NCI-H524 treated with DMSO at 0.1 percent for 48 hours (cell line): ENCODE measurements at places on chromosomes 1 and 21.

DNA sequence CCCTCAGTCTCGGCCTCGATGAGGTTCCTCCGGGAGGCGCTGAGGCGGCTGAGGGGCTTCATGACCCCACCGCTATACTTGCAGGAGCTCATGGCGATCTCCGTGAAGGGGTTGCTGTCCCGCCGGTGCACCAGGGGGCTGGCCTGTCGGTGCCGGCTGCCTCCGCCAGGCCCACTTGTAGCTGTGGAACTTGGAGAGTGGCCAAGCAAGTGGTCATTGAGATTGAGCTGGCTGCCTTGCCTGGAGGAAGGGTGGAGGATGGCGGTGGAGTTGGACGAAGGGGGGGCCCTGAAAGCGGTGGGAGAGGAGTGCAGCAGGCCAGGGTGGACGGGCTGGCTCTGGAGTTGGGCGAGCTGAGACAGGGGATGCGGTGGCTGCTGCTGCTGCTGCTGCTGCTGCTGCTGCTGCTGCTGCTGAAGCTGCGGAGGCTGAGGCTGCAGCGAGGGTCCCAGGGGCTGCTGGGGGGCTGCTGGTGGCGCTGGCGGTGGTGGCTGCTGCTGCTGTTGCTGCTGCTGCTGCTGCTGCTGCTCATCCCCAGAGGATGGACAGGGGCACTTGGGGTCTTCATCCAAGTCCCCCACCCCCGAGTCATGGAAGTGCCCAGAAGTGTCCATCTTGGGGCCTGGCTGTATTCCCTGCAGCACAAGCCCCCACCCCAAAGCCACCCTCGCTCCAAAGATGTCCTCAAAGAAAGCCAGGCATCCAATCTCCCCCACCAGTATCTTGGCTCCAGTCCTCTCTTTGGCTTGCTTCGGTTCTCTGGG is 548 bp downstream of the KCNN3 start:
- no peak for DNase-seq

DNA sequence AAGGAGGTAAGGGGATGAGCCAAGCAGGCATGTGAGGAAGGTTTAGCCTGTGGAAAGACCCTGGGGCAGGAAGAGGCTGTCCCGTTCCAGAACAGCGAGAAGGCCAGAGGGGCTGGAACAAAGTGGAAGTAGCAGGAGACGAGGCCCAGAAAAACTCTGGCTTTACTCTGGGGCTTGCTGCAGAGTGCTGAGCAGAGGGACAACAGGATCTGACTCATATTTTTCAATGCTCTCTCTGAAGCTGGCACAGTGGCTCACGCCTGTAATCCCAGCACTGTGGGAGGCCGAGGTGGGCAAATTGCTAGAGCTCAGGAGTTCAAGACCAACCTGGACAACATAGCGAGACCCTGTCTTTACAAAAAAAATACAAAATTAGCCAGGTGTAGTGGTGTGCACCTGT is 52.4 kb upstream of the PAX7 start:
- no peak for DNase-seq

GRCh38 chr1:1211541-1212441 is 2.2 kb downstream of the TNFRSF4 start:
- no peak for DNase-seq

- DNase-seq = no peak
Observed at GRCh38 chr21:37790905-37791304, 125.4 kb downstream of the KCNJ6 start.

DNA sequence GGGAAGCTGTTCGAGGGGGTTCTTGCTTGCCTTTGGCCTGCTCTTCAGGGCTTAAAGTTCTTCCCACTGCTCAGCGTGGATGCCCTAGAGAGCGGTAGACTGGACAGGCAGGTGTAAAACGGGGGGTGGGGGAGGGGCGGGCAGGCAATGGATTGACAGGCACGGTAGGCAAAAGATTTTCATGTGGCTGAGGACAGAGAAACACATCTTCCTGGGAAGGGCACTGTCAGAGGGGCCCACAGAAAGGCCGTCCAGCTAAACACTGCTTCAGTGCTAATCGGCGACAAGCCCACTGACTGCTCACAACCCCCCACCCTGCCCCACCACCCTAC is 412 bp downstream of the ABCA4 start:
- no peak for DNase-seq

DNA sequence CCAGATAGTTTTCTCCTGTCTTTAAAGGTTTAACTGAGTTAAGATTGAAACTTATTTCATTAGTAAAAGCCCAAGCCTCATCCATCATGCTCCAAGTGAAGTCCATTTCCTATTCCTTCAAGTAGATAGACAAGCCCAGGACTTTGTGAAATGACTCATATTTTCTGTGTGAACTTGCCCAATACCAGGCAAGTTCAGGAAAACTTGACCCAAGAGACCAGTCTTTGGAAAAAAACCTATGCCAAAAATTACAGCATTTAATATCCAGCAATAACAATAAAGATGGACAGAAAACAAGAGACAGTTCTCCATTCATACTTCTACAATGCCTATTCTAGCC is 405 bp upstream of the RAB29 start:
- no peak for DNase-seq

- DNase-seq = no peak
Observed at GRCh38 chr1:116909512-116910378, at the start of gene PTGFRN. Gene PTGFRN (plus strand): TSS chr1:116909916. CDS start chr1:116910204, 288 bp downstream.

DNA sequence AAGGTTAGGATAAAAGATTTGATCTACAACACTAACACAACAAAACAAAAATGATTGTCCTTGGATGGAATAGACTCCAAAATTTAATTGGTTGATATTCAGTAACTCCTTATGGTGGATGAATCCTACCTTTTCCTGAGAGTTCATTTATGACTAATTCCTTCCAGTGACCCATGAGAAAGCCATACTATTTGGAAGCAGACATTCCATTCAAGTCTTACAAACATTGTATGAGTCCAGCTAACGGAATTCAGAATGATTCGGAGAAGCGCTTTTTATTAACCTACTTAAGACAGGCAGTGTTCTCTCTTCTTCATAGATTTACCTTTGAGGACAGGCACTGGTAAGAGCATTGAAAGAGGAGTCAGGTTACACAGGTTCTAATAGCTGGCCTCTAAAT is 155.6 kb upstream of the ZNF648 start:
- DNase-seq = no peak

DNA sequence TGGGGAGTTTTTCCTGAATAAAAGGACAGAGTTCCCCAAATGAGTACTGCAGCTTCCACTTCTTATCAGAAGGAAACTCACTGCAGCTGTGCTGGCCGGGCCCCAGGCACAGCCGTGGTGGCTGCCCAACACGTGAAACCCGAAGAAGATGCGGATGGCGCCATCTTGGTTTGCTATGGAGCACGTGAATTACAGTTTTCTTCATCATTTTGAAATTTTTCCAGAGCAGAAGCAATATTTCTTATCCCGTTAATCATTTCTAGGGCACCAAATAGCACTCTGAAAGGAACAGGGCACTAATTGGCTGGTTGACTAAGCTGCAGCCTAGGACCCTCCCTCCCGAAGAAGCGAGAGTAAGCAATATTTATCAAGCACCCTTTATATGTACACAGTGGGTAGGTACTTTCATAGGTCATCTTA is 63.2 kb upstream of the EPS8L3 start:
- no peak for DNase-seq

DNA sequence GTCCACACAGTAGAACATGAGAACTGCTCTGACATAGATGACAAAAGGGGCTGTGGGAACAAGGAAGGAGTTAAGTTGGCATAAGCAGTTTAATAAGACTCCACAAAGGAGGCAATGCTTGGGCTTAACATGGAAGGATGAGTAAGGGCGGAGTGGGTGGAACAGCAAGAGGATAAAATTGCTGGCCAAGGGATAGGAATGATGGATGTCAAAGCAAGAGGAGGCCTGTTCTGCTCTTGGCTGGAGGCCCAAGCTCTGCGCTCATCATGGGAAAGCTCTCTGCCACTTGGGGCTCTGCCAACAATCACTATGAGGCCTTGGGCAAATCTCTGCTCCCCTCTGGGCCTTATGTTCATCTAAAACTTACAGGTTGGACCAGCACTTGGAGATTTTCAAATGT is 98.3 kb upstream of the CAMK1G start:
- no peak for DNase-seq

DNA sequence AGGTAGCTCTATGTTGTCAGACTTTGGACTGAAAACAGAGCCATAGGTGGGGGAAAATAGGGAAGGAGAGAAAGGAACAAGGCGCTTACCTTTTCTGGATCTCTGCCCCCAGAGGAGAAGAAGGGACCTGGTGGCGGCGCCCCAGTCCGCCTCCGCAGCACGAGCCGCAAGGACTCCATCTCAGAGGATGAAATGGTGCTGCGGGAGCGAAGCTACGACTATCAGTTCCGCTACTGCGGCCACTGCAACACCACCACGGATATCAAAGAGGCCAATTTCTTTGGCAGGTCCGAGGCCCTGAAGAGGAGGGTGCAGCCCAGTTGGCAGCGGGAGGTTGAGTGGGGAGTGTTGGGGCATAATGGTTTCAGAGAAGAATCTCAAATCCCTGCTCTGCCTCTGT is 18.5 kb upstream of the TMEM222 start:
- no peak for DNase-seq

GRCh38 chr1:219442611-219443061 is 170.3 kb downstream of the ZC3H11B start:
- no peak for DNase-seq

DNA sequence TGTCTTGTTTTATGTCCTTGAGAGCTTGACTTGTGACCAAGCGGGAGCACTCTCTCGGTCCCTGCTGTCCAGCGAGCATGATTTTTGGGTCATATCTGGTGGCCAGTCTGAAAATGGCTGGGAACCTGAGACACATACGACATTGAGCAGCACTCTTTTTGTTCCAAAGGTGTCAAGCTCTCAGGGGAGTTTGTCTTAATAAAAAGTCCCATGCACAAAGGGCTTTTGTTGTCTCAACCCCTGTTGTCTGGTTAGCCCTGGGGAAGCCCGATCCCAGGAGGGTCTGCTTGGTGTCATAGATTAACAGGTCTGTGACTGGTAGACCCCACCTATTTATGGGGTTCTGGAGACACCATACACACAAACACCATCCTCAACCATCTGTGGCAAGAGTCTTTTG is 57.8 kb upstream of the KLHDC7A start:
- no peak for DNase-seq

GRCh38 chr1:65792669-65793358 is at the start of gene PDE4B:
Gene PDE4B (plus strand): TSS chr1:65792895.
- DNase-seq = no peak

DNA sequence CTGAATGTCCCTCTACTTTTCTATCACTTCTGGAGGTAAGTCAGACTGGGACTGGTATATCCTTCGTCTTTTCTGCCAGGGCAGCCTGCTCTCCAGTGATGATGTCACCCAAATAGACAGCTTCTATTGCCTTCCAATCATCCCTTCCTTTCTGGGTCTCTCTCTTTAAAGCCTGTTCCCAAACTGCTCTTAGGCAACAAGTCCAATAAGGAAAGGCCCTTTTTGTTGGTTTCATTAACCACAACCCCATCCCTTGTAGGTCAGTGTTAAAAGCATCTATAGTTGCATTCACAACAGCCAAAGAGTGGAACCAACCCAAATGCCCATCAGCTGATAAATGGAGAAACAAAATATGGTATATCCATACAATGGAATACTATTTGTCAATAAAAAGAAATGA is 114.4 kb downstream of the CNIH3 start:
- no peak for DNase-seq

GRCh38 chr1:90850181-90850897 is 133.2 kb upstream of the BARHL2 start:
- DNase-seq = no peak

DNA sequence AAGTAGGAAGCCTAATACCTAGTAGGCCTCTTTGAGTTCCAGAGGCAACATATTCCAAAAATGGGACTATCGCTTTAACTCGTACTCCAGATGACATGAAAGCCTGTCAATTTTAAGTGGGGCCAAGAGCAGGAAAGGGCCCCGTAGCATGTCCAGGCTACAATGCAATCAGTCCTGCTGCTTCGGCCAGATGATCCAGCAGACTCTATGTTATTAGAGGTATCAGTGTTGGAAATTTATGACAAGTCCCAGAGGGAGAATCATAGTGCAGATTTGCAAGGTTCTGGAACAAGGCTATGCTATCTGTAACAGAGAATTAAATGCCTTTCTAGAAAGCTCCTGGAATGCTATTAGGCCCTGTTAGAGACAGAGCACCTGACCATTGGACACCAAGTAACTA is 56.7 kb upstream of the SRP9 start:
- DNase-seq = no peak

DNA sequence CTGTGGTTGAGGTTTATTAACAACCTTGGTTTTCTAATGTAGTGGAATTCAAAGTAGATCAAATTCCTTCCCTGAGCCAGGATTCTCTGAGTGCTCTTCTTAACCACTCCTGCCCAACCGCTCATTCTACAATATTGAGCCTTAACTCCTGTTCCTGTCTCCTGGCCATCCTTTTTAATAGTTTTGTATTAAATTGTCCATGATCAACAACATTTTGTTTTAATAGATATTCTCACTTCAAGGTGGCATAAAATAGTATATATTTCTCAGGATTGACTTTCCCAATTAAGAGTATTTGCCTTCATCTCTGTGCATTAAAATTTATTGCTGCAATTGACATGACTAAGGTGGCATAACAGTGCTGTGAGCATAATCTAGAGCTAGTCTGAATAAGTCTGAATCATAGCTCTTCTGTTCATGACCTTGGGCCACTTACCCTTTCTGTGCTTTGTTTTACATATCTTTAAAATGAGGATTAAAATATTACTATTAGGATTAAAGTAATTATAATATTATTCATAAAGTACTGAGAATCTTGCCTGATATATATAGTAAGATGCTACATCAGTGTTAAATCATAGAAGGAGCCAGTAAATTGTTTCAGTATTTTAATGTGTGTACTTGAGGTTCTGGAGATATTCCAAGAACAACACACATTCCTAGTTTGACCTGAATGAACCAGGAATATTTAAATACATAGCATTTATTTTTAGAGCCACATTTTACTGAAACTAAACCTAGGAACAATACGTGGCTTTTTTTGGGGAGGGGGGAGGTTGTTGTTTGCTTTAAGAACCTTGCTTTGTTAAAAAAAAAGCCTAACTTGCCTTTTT is 76.4 kb downstream of the ADGRL2 start:
- no peak for DNase-seq

DNA sequence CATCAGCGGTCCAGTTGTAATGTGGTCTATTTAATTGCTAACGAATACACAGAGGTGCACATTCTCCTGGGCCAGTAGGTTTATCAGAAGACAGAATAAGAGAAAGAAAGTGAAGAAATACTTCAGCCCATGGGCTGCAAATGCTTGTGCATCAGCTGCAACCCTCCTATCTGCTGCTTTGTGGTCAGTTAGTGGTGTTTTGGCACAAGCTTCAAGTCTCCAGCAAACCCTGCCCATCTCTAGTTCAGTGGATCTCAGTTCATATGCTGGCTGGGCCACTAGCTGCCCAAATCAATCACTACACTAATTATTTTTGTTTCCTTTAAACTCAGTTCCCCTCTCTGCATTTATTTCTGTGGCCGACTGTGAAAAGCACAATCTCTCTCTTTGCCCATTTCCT is 124.2 kb downstream of the KCNJ6 start:
- no peak for DNase-seq

- DNase-seq = no peak
Observed at GRCh38 chr1:229147072-229147471, 123.8 kb upstream of the RAB4A start.
